MM.1S (cell line): ENCODE measurements at places on chromosomes 13 and 19.

- no peak for DNase-seq
These were observed 315.2 kb downstream of the ATP8A2 start for GRCh38 chr13:25686831-25687470.

DNA sequence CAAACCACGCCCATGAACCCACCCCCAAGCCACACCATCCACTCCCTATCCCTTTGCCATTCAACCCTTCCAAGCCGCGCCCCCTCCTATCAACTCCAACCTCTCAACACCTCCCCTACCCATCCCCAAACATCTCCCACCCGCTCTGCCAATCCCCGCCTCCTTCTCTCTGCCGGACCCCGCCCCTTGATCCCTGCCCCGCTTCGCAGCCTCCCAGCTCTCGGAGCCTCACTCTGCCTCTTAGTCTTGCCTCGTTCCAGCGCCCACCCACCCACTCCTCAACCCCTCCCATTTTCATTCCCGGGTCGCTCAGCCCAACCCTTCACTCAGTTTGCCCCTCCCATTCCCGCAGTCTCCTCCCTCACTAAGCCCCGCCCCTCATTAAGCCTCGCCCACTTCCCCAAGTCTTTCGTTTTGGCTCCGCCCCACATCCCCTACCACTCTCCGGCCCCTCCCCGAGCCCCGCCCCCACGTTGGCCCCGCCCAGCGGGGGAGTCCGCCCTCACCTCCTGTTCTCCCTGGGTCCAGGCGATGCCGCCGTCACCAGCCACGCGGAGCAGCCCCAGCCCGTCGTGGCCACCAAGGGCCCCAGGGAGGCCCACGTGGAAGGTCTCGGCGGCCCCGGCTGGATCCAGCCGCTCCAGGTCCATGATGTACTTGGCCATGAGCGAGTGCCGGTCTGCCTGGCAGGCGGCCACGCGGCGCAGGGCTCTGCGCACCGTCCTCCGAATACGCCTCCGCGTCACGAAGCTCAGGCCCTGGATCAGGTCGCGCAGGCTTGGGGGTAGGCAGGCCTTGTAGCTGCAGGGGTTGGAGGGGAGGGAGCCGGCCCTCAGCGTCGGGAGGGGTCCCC is 5.7 kb downstream of the JAK3 start:
- DNase-seq = no peak

DNA sequence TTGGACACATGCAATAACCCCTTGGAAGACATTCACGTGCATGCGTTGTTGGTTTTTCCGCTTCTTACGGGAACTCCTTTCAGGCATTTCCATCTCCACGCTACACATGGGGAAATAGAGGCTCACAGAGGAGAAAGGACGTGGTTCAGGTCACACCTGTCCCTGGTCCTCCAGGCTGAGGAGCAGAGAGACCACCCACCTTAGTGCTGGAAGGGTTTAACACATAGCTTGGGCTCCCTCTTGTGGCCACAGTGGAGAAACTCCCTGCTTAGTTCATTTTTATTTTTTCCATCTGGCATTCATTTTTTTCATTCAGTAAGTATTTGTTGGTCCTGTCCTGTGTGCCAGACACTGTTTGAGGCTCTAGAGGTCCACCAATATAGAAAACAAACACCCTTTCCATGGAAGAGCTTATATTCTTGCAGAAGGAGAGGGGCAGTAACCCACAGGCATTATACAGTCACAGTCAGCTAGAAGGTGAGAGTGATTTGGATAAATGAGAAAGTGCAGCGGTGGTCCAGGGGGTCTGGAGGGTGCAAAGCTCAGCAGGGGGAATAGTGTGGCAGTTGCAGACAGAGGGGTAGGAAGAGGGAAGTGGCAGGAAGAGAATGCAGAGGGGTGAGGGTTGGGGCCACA is 24.2 kb upstream of the TTYH1 start:
- DNase-seq = peak; percentile 64

DNA sequence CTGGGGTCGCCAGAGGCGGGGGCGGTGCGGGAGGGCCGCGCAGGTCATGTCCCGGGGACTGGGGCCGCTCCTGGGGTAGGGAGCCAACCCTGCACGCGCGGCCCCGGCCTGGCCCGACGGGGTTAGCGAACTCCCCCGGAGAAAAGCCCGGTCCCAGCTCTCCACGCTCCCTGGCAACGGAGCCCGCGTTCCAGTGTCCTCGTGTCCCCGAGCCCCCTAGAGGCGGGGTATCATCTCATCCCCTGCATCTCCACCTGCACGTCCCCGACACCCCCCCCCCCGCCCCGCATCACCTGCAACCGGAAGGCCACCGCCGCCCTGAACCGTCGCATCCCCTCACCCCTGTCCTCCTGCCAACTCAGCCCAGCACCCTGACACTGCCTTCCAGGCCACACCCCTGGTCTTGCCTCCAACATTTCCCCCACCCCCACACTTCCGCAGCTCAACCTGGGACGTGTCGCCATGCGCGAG is 2.7 kb downstream of the WDR88 start:
- DNase-seq = no peak

DNA sequence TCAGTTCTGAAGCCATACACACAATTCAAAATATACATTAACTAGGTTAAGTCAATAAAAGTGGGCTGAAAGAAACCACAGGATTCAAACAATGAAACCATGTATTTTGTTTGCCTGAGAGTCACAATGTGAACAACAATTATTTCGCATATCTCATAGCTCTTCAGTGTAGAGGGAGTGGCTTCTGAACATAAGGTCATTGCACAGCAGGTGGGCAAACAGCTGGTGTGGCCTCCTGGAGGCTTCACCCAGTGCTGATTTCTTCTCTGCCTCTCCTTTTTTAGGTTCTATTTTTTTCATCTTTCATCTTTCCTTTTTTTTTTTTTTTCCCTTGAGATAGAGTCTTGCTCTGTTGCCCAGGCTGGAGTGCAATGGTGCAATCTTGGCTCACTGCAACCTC is 40.4 kb upstream of the ZNF254 start:
- DNase-seq = no peak

DNA sequence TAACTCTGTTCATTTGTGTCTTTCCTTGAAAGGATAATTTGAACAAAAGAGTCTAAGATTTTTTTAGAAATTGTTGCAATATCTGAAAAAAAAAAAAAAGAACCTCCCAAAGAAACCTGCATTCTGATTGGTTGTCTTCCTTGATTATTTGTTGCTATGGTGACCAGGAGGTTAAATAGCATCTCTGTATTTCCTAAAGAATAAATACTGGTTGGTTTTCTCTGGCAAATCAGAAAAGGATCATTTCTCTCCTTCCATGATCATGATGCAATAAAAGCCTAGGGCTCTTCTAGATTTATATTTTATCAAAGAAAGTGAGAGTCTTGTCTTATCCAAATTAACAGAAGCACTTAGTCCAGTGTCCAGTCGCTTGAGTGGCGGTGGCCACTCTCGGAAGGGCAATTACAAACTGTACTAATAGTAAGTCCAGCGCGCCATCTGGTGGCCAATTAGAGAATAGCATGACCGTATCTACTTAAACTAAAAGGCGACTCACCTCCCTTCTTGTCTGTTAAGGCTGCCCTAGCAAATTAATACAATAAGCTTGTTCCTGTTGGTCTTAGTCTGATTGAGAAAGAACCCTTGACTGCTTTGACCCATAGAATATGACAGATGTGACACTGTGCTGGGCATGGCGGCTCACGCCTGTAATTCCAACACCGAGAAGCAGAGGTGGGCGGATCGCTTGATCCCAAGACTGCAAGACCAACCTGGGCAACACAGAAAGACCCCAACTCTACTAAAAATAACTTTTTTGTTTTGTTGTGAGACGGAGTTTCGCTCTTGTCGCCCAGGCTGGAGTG is 47.0 kb upstream of the PNMA8B start:
- peak; percentile 88 for DNase-seq

DNA sequence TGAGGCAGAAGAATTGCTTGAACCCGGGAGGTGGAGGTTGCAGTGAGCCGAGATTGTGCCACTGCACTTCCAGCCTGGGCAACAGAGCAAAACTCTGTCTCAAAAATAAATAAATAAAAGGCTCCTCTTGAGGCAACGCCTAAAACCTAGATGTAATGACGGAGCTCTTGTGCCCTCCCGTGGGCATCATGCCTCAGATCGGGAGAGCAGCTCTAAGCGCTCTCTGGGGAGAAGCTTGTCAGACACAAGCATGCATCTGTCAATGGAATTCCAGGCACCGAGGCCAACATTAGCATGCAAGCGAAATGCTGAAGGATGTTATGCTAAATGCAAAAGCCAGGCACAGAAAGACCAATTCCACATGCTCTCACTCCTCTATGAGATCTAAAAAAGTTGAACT is 45.6 kb upstream of the MRI1 start:
- no peak for DNase-seq
